ENCODE measurements at places on chromosomes 7 and 10.

GRCh38 chr7:134388336-134389019 lies 70.4 kb downstream of the AKR1B1 start:
- DNase-seq = no peak

DNA sequence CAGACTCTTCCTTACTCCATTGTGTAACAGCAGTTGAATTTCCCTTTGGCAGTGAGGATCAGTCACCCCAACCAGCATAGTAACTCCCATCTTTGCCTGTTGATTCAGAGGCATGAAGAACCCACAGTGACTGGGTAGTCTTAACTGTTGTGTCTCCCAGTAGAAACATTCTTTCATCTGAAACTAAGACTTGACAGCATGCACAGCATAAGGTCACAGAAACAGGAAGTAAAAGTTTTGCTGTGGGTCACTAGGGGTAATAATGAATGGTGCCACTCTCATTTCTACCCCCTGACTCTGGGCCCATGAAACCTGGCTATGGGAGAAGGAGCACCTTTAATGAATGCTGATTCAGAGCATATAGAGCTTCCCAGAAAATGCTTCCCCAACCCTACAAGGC lies 8.3 kb upstream of the FRMPD2 start:
- DNase-seq = no peak

DNA sequence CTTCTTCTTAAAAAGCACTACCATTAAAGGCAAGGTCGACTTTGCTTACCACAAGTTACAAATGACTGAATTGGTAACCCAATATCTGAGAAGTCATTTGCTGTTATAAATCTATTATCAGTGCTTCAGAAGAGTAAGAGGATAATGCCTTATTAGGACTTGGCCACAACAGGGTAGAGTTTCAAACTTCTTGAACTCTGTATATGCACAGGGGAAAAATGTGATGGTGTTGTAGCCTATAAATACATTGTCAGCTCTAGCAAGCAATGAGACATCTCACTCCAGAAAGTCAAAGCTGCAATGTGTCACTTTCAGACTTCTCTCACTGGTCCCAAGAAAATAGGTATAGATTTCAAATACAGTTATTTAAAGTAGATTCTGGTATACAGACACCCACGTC lies 9.3 kb downstream of the TFEC start:
- DNase-seq = no peak

GRCh38 chr7:78594156-78594555 lies 795.6 kb downstream of the PHTF2 start:
- DNase-seq = no peak

- DNase-seq = no peak
Measured at GRCh38 chr7:104550362-104550761, 222.0 kb downstream of the LHFPL3 start.

GRCh38 chr7:80844916-80845315 lies 73.9 kb downstream of the SEMA3C start:
- no peak for DNase-seq

- no peak for DNase-seq
Measured at GRCh38 chr7:77306231-77307067, 106.8 kb upstream of the FGL2 start.

- no peak for DNase-seq
Measured at GRCh38 chr10:4217653-4218052, 432.6 kb upstream of the KLF6 start.

DNA sequence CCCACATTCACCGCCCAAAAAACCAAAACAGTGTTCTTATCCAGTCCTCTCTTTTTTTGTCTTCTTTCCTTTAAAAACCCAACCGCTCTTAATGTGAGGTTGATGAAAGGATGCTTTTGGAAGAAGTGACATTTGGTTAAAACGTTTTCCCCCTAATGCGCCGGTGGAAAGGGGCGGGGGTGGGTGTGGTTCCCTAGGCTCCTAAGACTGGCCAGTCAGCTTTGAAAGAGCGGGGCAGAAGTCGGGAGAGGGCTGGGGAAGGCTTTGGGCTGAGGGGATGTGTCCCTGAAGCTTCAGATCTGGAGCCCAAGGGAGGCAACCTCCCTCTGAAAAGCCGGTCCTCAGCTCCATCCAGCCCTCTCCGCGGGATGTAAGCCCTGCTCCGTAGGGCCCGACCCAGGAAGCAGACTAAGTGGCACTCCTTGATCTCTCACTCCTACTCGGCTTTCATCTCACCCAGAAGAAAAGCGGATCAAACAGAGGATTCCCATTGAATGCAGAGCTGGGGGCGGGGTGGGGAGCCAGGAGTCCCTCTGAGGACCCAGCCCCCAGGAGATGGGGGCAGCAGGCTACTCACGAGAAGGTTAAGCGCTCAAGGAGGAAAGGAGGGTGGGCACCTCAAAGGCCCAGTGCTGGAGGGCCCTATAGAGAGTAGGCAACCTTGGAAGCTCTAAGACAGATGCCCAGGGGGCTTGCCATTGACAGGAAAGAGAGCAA lies 2.4 kb upstream of the EVX1 start:
- DNase-seq = no peak

GRCh38 chr10:110992006-110992800 lies 72.8 kb downstream of the SHOC2 start:
- DNase-seq = no peak

- no peak for DNase-seq
Measured at GRCh38 chr7:118169146-118169545, 14.8 kb upstream of the LSM8 start.

DNA sequence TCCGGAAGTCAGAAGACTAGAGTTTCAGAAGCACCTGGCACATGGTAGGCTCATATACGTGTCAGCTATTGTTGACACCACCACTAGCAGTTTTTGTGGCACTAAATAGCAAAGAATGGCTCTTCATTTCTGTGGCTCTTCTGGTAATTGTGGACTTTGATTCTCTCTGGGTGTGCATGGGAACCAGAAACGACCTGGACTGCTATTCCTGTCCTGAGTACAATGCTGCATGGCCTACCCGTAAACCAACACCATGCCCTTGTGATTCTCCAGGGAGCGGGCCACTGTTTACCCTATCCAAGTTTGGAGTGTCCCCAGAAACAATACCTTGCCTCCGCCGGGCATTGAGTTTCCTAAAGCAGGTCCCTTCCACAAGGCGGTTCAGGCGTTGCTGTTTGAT lies 162.9 kb upstream of the AOAH start:
- no peak for DNase-seq

- DNase-seq = peak; percentile 89
Measured at GRCh38 chr7:44921607-44922350, 36.4 kb upstream of the PURB start.

DNA sequence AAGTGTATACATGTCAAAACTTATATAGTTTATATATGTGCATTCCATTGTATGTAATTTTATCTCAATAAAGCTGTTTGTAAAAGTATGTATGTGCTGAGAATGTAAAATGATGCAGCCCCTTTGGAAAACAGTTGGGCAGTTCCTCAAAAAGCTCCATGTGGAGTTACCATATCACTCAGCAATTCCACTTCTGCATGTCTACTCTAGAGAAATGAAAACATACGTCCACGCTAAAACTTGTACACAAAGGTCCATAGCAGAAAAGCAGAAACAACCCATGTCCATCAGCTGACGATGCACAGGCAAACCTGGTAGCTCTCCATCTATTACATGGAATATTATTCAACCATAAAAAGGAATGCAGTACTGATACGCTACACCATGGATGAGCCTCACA lies 8.3 kb upstream of the RGS10 start:
- DNase-seq = no peak

DNA sequence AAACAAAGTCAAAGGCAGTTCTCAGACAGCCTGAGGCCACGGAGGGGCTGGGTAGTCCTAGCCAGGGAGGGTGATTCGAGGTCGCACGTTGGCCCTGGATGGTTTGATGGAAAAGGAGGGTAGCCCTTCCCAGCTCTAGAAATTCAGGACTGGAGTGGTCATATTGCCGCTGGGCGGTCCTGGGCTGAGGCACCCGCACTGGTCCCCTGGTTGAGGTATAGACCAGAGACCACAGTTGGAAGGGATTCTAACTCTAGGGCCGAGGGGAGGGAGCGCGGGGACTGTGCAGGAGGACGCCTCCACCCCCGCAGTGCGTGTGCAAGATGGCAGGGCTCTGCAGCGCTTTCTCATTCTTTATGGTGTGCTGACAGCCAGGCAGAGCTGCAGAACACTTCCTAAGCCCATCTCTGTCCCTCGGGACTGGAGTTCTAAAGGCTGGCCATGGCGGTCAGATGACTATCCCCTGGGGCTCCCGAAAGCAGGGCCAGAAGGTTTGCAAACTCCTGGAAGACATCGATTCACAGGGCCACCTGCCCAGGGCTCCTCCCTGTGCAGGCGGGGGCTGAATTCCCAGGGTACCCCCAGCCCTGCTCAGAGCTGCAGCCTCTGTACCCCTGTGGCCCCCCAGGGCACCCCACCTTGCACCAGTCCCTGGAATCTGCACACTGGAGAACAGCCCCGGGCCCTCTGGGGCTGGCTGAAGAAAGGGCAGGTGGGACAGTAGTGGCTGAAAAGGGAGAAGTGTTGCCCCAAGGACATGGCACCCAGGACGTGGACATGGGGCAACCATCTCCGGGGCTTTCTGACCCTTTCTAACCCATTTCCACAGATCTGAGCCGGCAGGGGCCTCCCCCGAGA lies 51.0 kb upstream of the ELN start:
- DNase-seq = no peak

- no peak for DNase-seq
Measured at GRCh38 chr10:21732067-21732772, 198.2 kb downstream of the MLLT10 start.

DNA sequence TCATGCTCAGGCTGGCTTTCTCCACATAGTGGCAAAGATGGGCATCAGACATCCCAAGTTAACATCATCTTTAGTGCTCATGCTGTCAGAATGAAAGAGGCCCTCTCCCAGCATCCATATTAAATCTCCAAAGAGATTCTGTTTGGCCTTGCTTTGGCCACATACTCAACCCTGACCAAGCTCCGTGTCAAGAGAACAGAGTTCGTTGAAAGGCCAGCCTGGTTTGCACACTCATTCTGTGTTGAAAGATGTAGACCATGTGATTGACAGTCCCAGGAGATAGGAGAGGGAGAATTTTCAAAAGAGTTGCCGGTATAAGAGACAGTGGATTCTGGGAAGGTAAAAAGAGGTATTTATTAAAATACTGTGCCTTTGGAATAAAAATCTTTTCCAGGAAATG lies 19.7 kb downstream of the MET start:
- DNase-seq = no peak

GRCh38 chr10:110805292-110805691 lies 66.4 kb upstream of the PDCD4 start:
- DNase-seq = no peak

DNA sequence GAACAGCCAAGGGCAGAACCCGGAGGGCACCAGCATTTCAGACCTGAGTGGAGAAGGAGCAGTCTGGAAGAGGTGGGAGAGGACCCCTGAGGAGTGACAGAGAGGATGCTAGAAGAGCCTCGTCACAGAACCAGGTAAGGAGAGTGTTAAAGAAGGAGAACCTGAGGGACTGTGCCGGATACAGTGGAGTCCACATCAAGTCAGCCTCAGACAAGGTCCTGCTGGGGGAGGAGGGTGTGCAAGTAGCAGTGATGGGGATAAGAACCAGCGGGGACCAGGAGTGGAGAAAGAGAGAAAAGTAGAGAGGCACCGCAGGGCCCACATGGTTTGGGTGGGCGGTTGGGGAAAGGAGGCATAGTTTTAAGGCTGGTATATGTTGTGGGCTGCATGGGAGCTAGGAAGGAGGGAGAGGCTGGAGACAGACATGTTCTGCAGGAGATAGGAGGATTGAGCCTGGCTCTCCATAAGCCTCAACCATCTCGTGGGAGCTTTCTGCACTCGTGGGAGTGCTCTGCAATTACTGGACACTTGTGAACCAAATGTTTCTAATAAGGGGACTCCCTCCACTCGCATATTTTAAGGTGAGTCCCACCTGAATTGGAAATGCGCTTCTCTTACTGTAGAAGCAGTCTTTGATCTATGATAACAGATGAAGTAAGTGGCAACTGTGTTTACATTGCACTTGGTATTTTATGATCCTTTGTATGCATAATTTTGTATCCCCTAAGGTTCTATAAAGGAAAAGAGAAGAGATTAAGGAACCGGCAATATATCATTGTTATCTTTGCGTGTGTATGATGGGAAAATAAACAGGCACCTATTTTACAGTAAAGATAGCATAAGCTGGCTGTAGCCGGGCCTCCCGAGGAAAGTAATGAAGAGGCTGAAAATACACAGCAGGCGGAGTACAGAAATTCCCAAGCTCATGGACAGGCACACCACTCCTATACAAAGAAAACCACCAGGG lies 154.8 kb downstream of the ADAM12 start:
- DNase-seq = no peak

DNA sequence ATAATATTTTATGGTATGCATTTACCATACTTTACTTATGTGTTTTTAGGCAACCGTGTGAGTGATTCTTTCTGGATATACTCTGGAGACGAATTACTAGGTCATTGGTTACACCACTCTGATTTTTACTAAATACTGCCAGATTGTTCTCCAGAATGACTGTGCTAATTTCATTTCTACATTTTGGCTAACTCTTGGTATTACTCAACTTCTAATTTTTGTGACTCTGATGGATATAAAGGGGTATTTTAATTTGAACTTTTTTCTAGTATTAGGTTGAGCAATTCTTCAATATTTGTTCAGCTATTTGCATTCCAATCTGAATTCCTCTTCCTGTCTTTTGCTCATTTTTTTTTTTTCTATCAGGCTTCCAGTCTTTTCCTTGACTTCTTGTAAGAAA lies 223.6 kb downstream of the MDFIC start:
- no peak for DNase-seq

DNA sequence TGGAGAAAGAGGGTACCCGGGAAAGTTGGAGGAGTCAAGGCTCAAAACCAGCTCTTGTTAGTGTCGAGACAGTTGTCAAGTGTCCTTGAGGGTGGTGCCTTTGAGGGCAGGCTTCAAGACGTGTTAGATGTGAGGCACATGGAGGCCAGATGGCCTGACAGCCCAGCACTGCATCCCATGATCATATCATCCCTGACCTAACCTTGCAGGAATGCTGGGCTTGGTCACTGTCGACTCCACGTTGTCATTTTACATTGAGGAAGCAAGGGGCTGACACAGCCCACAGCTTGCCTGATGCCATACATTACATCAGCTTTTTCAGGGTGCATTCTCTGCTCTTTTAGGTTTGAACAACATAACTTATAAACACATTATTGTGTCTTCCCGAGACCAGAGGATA lies 114.1 kb downstream of the ABCA13 start:
- DNase-seq = no peak

DNA sequence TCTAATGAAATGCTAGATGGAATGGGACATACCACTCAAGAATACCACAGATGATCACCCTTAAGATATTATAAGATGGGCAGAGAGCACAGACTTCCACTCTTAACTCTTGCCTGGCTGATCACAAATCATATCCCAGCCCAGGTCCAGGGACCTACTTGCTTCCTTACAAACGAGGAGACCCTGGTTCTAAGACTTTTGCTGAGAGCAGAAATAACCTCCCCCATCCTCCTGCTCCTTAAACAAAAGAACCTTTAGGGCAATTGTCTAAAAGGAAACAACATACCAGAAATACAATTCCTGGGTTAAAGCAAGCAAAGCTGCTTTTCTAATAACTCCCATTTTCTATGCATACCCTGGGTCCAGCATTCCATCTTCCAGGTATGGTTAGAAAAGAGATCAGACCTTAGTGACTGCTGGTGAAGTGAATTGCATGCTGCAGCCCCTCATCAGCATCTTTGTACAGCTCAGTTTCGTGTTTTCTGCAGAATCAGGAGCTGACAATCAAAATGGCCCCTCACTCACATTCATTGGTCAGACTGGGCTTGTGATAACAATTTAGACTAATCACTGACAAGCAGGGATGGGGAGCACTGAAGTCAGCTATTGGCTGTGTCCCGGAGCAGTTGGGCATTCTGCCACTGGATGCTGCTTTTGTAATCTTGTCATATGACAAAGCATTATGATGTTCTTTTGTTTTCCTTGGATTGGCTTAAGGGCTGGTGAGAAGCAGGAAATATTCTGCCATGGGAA lies 14.6 kb downstream of the IFIT3 start:
- no peak for DNase-seq
